ENCODE measurements at places on chromosomes 5 and 9.

DNA sequence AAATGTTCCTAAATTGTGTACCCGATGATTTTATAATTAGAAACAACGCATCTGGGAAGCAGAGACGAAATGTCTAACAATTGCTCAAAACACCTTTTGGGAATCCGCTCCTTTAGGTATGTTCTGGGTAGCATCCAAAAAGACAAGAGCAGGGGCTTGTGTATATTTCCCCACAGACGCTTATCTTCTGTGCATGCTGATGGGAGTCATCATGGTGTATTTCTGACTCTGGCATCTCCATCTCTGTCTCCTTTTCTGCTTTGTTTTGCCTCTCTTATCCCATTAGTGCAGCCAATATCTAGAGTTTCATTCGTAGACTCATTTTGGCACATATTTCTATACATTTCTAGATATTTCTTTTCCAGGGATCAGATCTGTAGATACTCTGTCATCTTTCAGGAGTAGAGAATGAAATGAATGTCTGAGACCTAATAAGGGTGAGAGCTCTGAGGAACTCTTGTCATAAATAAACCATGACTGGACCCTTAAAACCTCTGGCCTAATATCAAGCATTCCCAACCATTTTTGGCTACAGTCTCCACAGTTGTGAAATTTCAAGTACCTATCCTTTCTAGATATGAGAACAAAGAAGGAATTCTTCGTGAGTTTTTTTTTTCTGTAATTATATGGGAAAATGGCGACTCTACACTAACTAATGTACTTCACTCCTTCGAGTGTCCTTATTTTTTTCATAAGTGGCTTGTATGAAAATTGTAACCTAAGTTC lies 508.2 kb downstream of the ACTL7B start:
- no peak for DNase-seq

GRCh38 chr5:172795318-172795977 lies 24.5 kb upstream of the DUSP1 start:
- DNase-seq, result no peak

GRCh38 chr9:37293664-37294524 lies 128.6 kb upstream of the GRHPR start:
- no peak for DNase-seq

DNA sequence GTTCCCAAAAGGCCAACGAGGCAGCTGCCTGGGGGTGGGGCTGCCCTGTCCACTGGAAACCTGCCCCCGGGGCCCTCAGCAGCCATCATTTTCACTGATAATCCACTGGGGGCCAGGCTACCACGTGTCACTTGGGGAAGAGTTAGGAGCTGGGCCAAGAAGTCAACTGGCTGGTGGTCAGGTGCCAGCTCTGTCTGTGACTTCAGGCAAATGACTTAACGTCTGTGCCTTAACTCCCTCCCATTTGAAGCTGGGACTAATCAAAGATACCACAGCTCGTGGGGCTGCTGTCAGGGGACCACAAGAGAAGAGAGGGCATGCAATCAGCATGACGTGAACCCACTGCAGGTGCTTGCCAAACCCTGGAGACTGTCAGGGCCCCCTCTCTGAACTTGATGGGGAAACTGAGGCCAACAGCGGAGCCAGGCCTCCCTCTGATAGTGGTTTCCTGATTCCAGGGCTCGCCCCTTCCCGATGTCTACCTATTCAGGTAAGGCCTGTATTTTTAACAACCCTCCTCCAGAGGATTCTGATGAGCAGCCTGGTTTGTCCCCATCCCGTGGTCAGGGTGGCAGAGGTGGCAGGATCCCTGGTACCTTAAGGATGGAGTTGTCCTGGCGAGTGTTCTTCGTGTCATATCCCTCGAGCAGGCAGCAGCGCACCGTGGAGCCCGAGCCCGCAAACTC lies 12.3 kb upstream of the DPM2 start:
- no peak for DNase-seq

- no peak for DNase-seq
Measured at GRCh38 chr9:109652112-109652511, 127.9 kb upstream of the PALM2AKAP2 start.

Measured in cerebellum (tissue), 4 donors.